ENCODE measurements at places on chromosomes 2 and 18.

DNA sequence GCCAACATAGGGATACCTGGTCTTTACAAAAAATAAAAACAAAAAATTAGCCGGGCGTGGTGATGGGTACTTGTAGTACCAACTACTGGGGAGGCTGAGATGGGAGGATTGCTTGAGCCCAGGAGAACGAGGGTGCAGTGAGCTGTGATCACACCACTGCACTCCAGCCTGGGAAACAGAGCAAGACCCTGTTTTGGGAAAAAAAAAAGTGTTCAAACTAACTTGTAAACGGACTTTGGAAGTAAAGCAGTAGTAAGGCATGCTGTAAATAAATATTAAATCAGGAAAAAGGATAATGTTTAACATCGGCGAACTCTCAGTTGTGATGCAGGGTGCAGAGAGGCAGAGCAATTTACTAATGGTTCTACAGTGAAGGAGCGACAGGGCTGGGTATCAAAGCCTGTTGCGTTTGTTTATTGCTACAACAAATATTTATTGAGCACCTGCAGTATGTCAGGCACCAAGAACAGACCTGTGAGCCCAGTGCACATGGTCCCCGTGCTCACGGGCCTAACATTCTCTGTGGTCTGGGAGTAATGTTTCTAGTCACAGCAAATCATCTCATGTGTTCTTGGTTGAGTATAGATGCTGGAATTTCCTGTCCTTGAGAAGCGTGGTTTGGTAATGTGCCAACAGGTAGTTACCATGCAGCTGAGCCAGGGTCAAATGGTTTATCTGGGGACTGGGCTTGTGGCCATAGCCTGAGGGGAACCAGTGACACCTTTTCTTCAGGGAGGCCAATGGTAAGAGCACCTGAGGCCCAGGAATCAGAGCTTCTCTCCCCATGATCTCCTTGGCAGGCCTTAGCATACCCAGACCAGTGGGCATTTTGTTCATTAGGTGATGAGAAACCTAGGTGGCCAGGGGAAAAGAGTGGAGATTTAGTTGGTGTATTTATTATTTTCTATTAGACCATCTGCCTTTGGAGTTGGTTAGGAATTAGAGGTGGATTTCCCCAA is 27.9 kb upstream of the GREB1 start:
- no peak for DNase-seq

- DNase-seq: no peak
Measured at GRCh38 chr2:84320940-84321339, 138.1 kb downstream of the SUCLG1 start.

GRCh38 chr18:3874581-3874980 is 424.6 kb downstream of the TGIF1 start:
- DNase-seq: no peak

DNA sequence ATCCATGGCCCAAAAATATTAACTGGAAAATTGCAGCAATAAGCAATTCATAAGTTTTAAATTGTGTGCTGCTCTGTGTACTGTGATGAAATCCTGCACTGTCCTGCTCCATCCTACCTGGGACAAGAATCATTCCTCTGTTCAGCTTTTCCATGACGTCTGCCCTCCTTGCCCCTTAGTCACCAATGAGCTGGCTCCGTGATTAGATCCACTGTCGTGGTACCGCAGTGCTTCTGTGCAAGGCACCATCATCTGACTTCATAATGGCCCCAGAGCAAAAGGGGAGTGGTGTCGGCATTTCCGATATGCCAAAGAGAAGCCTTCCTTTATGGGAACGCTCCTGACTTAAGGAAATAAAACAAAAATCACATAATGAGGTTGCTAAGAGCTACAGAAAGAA is 3.4 kb upstream of the FAHD2A start:
- DNase-seq: no peak

DNA sequence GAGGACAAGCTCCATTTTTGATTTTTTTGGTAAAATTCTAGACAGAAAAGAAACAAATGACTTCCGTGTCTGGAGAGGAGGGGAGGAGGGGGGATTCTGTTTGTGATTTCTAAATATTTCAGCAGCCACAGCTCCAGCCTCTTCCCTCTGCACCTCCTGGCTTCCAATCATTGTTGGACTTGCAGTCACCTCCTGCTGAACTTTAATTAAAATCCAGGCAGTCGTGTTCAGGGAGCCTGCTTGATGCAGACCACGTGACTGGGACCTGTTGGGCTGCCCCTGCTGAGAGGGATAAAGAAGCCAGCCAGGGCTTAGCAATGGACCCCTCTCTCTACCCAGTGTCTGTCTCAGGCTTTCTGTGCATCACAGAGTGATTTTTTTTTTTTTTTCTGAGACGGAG is 115.1 kb downstream of the SH3BP4 start:
- DNase-seq: no peak

GRCh38 chr2:236262238-236262637 is 2.0 kb downstream of the ASB18 start:
- DNase-seq: no peak

DNA sequence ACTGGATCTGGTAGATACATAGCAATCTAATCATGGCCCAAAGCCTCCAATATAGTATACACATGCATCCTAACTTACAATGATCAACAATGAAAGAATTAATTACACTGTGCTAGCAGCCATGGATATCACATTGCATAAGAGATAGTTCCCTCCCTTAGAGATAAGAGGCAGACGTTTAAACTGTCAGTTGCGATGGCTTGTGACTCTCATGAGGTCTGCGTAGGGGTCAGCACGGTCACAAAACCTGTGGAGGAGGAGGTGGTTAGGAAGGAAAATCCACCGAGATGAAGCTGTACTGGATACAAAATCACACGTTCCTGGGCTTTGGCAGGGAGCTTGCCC is 800 bp upstream of the RALB start:
- no peak for DNase-seq

DNA sequence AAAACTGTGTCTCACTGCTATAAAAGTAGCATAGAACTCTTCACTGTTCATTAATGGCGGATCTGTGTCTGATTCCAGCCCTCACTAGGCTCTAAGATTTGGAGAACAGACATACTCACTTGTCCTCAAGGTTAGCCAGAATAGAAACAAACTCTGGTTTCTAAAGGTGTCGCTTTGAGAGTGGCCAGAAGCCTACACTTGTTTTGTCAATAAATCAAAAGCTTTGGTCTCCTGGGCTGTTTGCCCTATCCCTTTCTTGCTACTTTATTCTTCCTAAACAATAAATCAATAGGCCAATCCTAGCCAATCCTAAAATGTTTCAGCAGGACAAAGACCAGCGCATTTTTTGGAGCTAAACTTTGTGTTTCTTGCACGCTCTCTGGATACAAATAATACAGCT is 1064.6 kb upstream of the CHAC2 start:
- no peak for DNase-seq

GRCh38 chr2:100257939-100258338 is 64.4 kb downstream of the LONRF2 start:
- DNase-seq: no peak

GRCh38 chr18:37516361-37516853 is 49.2 kb downstream of the CELF4 start:
- no peak for DNase-seq

DNA sequence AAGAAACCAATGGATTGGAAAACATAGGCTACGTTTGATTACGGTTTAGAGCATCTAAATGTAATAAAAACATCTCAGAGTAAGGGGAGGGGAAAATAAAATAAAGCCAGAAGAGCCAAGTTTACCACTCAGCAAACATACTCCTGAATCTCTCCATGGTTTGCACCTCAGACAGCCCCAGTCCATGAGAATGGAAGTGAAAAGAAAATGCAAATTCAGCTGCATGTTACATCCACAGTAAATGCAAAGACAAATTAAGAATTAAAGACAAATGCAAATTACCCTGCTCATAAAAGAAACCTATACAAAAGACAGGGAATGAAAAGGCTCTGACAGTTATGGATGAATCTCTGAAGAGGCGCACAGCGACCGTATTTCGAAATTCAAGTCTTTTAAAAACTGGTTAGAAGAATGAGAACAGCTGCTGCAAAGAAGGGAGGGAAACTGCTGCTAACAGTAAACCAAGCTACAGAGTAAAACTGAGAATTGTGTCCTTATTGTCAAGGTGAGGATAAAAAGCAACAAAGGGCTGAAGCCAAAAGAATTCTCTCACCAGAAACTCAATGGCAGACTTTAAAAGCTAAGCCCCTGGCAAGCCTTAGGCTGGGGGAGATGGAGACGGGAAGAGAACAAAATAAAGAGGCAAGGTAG is 197.9 kb upstream of the ACVR2A start:
- DNase-seq: no peak

DNA sequence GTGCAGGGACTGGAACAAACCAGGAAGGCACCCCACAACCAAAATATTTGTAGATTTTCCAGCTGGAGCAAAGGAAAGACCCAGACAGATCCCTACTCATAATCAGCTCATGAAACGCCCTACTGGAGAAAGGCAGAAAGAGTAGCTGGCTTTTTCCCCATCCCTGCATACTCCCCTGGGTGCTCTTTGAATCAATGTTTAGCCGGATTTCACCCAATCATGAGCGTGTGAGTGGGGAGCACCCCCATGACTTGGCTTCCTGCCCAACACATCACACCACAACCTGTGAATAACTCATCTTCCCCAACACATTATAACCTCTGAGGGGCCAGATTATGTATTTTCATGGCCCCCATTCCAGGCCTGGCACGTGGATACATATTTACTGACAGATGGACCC is 35.1 kb upstream of the SLC14A1 start:
- no peak for DNase-seq

- DNase-seq: no peak
Measured at GRCh38 chr2:173033084-173033483, 42.6 kb upstream of the MAP3K20 start.

- no peak for DNase-seq
Measured at GRCh38 chr2:215002500-215002899, 135.9 kb downstream of the ABCA12 start.

DNA sequence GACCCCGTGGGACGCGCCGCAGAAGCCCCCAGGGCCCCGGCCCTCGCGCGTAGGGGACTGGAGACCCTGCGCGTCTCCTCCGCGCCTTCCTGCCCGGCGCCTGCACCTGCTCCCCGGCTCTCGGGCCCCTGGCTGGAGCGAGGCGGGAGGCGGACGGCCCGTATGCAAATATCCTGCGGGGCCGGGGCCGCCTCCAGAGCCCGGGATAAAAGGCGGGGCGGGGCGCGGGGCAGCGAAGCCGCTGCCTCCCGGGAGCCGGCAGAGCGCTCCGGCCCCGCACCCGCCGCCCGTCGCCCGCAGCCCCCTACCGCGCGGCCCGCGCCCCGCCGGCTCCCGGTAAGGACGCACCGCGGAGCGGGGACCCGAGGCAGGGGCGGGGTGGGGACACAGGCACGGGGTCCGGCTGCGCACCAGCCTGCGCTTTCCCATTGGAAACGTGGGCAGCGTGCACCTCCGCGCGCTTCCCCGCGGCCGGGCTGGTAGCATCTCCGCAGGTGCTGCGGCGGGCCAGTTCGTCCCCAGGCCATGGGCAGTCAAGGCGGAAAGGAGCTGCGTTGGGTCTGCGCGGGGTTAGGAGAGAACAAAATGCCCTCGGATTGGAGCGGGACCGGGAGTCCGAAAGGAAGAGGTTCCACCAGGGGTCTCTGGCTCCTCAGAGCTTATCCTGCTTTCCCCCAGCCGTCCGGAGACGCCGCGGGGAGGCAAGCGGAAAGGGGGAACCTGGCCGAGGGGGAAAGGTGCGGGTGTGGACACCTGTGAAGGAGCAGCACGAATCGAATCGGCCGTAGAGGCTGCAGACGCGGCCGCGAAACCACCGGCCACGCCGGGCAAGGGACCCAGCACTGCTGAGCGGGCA is at the start of gene ATP6V1C2:
ATP6V1C2 (plus strand) TSS at position 235 of the 856 bp plus-strand sequence. CDS start 1,220 bp downstream, outside the sequence.
- DNase-seq: no peak

GRCh38 chr2:230814616-230815015 is 50.1 kb upstream of the ITM2C start:
- no peak for DNase-seq

GRCh38 chr2:120470041-120470965 is 124.4 kb downstream of the INHBB start:
- no peak for DNase-seq

GRCh38 chr2:74186038-74186437 is 7.4 kb upstream of the MOB1A start:
- DNase-seq: no peak

- no peak for DNase-seq
Measured at GRCh38 chr2:16709769-16710168, 44.1 kb upstream of the CYRIA start.

DNA sequence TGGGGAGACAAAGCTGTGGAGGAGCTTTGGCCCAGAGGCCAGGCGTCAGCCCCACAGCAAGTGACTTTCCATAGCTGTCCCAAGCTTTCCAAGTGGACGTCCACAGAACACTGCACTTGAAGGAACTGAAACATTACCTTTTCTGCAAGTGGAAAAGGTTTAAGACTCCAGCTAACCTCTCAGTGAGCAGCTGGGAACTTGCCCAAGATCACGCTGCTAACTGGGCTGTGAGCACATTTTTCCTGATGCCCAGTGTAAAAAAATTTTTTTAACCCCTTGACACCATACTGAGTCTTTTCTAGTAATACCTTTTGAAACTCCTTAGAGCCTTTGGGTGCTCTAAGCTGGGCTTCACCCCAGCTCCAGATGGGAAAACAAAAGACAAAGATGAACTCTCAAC is 256.7 kb downstream of the HAUS1 start:
- DNase-seq: no peak

GRCh38 chr18:63868546-63868945 is 19.0 kb upstream of the SERPINB2 start:
- DNase-seq: no peak

DNA sequence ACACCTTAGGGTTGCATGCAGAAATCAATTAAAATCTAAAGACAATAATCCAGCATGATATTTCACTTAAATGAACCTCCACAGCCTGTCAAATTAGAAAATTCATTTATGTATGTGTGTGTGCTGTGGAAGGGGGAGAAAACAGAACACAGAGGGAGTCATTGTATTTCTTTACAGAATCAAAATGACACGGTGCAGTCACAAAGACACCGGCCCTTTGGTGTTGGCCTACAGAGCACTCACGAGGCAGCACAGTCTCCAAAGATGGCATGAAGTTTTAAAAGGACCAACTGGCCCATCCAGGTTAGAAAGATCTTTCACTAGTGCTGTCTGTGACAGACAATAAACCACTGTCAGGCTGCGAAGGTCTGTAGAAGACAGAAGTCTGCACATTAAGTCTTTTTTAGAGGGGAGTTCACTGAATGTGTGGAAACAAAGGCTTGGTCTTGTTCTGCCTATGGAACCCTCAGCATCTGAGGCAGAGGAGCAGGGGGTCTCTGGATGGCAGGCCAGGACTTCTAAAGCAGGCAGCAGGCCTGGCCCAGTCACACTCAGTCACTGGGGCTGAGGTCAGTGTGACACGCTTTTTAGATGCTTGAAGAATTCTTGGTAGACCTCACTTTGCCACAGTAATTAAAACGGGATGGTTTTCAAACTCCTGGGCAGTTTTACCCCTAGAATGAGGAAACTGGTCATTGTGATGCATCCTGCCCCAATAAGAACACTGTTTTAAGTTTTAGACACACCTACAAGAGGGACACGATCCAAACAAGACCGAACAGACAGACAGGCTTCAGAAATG is 184.9 kb downstream of the AFF3 start:
- DNase-seq: no peak

- no peak for DNase-seq
Measured at GRCh38 chr18:21255211-21255610, 13.2 kb downstream of the GREB1L start.

- no peak for DNase-seq
Measured at GRCh38 chr2:174522553-174522952, 35.7 kb upstream of the GPR155 start.

GRCh38 chr2:198916548-198917080 is 541.1 kb downstream of the SATB2 start:
- DNase-seq: no peak
